Stimulated activated CD4-positive, alpha-beta T cell treated with anti-CD3 and anti-CD28 coated beads, Interleukin-1b, Interleukin-23, amount 100 ng/mL, for 24 hours (primary cell): ENCODE measurements at places on chromosomes 6 and 20.

GRCh38 chr20:32449890-32450401, 91.8 kb downstream of the ASXL1 start:
- DNase-seq: no peak

DNA sequence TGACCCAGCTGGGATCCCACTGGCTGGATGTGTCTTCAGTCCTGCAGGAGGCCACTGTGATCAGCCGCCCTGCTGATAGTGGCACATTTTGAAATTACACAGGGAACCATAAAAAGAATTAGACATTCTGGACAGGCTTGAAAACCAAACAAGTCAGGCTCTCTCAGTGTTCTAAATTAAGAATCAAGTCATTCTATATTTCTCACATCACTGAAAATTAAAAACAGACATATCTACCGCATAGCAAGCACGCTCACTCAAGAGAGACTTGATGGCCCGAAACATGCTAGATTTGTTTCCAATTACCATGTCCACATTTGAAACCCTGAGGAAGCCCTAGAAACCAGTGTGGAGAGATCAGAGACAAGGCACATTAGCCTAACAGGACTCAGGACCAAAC, 57.7 kb downstream of the NFATC2 start:
- DNase-seq: no peak

- no peak for DNase-seq
Observed at GRCh38 chr20:50765674-50766073, 29.2 kb upstream of the BCAS4 start.

GRCh38 chr6:121492536-121492935, 57.1 kb downstream of the GJA1 start:
- no peak for DNase-seq

GRCh38 chr6:87628424-87628823, 38.5 kb downstream of the ORC3 start:
- no peak for DNase-seq

- no peak for DNase-seq
Observed at GRCh38 chr6:23841116-23841515, 284.9 kb upstream of the NRSN1 start.

GRCh38 chr6:63864061-63864460, 228.5 kb downstream of the PHF3 start:
- no peak for DNase-seq

GRCh38 chr20:33660035-33660684, 2.0 kb upstream of the C20orf144 start:
- DNase-seq: no peak

- DNase-seq: no peak
Observed at GRCh38 chr6:25463441-25463840, 184.3 kb downstream of the CARMIL1 start.
